Left lung (tissue), 14 donors: ENCODE measurements at places on chromosomes 2 and 18. TPM values are rescaled to one million over a fixed set of nuclear protein-coding genes. Genes with fewer than 3 reads are reported as not detected.
A peak's percentile ranks its signal among the peaks of the same experiment; 100 is the strongest.

- no peak overlapping the region for H3K4me3 ChIP-seq
- H3K27me3 ChIP-seq = no peaks in the 10 kb centered on the region
- H3K27ac ChIP-seq = no peak overlapping the region
These were observed 24.1 kb upstream of the TNS1 start for GRCh38 chr2:218026676-218027425.

GRCh38 chr2:11357428-11357972 lies 13.1 kb upstream of the ROCK2 start:
- H3K36me3 ChIP-seq = no peaks in the 10 kb centered on the region
- peak; percentile 71 for DNase-seq
- no peaks in the 10 kb centered on the region for H3K27me3 ChIP-seq
- H3K4me1 ChIP-seq = peaks cover 6% of the 10 kb centered on the region
- no peak overlapping the region for H3K4me3 ChIP-seq
- no peak overlapping the region for H3K27ac ChIP-seq

- H3K27ac ChIP-seq = no peak overlapping the region
- H3K4me1 ChIP-seq = peaks cover 21% of the 10 kb centered on the region
- no peaks in the 10 kb centered on the region for H3K36me3 ChIP-seq
- H3K4me3 ChIP-seq = no peak overlapping the region
- DNase-seq = no peak
- H3K27me3 ChIP-seq = no peaks in the 10 kb centered on the region
These were observed 17.7 kb downstream of the BCL11A start for GRCh38 chr2:60535685-60536312.

GRCh38 chr2:163604941-163605555 lies 130.8 kb downstream of the FIGN start:
- H3K27me3 ChIP-seq = no peaks in the 10 kb centered on the region
- DNase-seq = no peak
- no peaks in the 10 kb centered on the region for H3K36me3 ChIP-seq
- H3K4me1 ChIP-seq = no peaks in the 10 kb centered on the region
- no peak overlapping the region for H3K27ac ChIP-seq

- no peak overlapping the region for H3K27ac ChIP-seq
- H3K4me1 ChIP-seq = no peaks in the 10 kb centered on the region
- no peaks in the 10 kb centered on the region for H3K36me3 ChIP-seq
- no peak overlapping the region for H3K4me3 ChIP-seq
- no peak for DNase-seq
- H3K27me3 ChIP-seq = no peaks in the 10 kb centered on the region
These were observed 496.7 kb upstream of the PIK3C3 start for GRCh38 chr18:41458376-41458775.

- H3K36me3 ChIP-seq = no peaks in the 10 kb centered on the region
- H3K27me3 ChIP-seq = no peaks in the 10 kb centered on the region
- no peak overlapping the region for H3K27ac ChIP-seq
- no peak overlapping the region for H3K4me3 ChIP-seq
- DNase-seq = peak; percentile 44
These were observed 46.9 kb upstream of the GREB1L start for GRCh38 chr18:21194871-21195771.

DNA sequence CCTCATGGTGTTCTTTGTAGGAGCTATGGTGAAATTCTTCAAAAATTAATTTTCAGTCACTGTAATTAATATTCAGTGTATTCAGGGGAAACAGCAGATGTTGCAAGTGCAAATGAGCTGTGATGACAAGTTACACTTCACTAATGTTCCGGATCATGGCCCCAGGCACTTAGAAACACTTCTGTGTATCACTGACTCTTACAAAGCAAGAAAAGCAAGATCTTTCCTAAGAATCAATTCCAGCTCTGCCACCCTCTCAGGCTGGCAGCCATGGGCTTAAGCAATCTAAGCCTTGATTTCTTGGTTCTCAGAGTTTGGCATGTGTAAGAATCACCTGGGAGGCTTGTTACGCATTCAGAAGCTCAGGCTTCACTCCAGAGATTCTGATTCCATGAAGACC lies 78.0 kb downstream of the MARCHF4 start:
- H3K4me3 ChIP-seq = no peak overlapping the region
- DNase-seq = no peak
- no peak overlapping the region for H3K27ac ChIP-seq
- H3K27me3 ChIP-seq = no peaks in the 10 kb centered on the region
- no peaks in the 10 kb centered on the region for H3K4me1 ChIP-seq

DNA sequence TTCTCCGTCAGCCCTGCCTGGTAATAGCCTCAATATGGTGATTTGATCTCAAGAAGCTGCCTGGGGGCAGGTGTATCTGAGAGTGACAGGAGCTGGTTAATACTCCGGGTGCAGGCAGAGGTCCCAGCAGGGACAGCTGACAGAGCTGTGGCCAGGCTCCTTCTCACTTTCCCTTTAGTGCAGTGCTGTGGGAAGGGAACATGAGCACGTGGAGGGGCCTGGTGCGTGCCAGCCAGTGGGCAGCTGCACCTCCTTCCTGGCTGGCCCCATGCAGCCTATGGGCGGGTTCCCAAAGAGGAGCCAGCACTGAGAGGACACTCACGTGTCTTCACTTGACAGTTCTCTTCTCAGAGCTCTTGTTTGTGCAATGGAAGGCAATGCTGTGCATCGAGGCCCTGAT lies 9.1 kb downstream of the CNNM4 start:
- H3K4me1 ChIP-seq = no peaks in the 10 kb centered on the region
- no peak overlapping the region for H3K4me3 ChIP-seq
- no peaks in the 10 kb centered on the region for H3K36me3 ChIP-seq
- H3K27ac ChIP-seq = no peak overlapping the region

- no peak overlapping the region for H3K4me3 ChIP-seq
- H3K27ac ChIP-seq = no peak overlapping the region
- no peaks in the 10 kb centered on the region for H3K36me3 ChIP-seq
- peaks cover 5% of the 10 kb centered on the region for H3K4me1 ChIP-seq
These were observed 101.2 kb downstream of the CDK15 start for GRCh38 chr2:201907563-201907881.

- H3K4me1 ChIP-seq = no peaks in the 10 kb centered on the region
- peaks cover 7% of the 10 kb centered on the region for H3K36me3 ChIP-seq
- no peak for DNase-seq
- no peak overlapping the region for H3K4me3 ChIP-seq
- no peak overlapping the region for H3K27ac ChIP-seq
- no peaks in the 10 kb centered on the region for H3K27me3 ChIP-seq
These were observed 173.8 kb downstream of the SEPTIN10 start for GRCh38 chr2:109439986-109440385.

- H3K36me3 ChIP-seq = no peaks in the 10 kb centered on the region
- peak; percentile 98 for DNase-seq
- H3K27me3 ChIP-seq = peaks cover 53% of the 10 kb centered on the region
- H3K4me1 ChIP-seq = peaks cover 5% of the 10 kb centered on the region
- peak within 1 kb of the TSS; percentile 64 for H3K4me3 ChIP-seq
- H3K27ac ChIP-seq = peak within 1 kb of the TSS; percentile 84
These were observed at the start of gene SPTBN1 for GRCh38 chr2:54455563-54456361. TSS of gene SPTBN1 (plus strand) at chr2:54456327. CDS start at chr2:54526419, 70,092 bp downstream.

Gene CRYGD
- polyA plus RNA-seq = 0.24 TPM

Gene RESP18
- not detected for polyA plus RNA-seq

Gene SIGLEC15
- 0.37 TPM for polyA plus RNA-seq

Gene GPR45
- not detected for polyA plus RNA-seq

Gene SLC4A5
- polyA plus RNA-seq = 8.1 TPM
